ENCODE measurements at places on chromosomes 2 and 18. TPM values are rescaled to one million over a fixed set of nuclear protein-coding genes. Genes with fewer than 3 reads are reported as not detected.

The POMC gene
- 1.5 TPM for total RNA-seq

The TGFA gene
- 6.8 TPM for total RNA-seq

The DLX1 gene
- total RNA-seq, result 10.0 TPM

The DCDC2C gene
- total RNA-seq, result not detected

The ZC3H6 gene
- 5.5 TPM for total RNA-seq

The TBR1 gene
- not detected for total RNA-seq

The AKAIN1 gene
- total RNA-seq, result 1.1 TPM

The MOGAT1 gene
- total RNA-seq, result 0.45 TPM

The NT5C1B gene
- total RNA-seq, result not detected

The ELAC1 gene
- total RNA-seq, result 13.9 TPM

The POTEC gene
- not detected for total RNA-seq

The TM4SF20 gene
- 6.9 TPM for total RNA-seq

DNA sequence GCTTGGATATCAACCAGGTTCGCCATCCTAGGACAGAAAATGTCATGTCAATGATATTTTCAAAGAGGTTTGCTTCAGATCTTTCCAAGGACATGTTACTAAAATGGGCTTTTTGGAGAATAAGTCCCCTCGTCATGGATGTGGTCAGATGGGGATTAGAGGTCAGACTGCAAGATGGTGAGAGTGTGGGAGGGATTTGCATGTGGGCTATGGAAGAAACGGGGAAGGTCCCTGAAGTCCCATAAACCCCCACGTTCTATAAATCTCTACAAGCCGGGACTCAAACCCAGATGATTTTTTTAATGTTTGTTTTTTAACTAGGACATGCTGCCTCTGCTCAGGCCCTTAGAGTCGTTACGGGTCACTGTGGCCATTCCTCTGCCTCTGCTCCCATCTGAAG, 37.7 kb upstream of the IGFBP5 start:
- DNase-seq, result no peak

DNA sequence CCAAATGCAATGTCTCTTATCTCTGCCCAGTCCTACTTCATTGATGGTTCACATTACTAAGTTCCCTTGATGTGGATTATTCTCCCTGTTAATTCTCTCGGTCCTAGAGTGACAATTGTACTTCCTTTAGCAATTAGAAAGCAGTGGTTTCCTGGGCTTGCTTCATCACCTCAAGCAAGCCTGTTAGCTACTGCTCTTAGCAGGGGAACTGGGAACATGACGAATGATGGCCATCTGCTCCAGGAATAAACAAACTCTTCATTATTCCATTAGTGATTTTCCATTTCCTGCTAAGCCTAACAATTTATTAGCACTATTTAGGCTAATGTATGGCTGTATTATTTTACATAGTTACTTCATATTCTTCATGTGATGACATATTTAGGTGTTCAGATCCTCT, 331.8 kb downstream of the MTX2 start:
- no peak for DNase-seq

GRCh38 chr2:19870792-19871191, 31.0 kb downstream of the TTC32 start:
- DNase-seq, result no peak

GRCh38 chr2:153786016-153786415, 85.7 kb upstream of the GALNT13 start:
- DNase-seq, result no peak

DNA sequence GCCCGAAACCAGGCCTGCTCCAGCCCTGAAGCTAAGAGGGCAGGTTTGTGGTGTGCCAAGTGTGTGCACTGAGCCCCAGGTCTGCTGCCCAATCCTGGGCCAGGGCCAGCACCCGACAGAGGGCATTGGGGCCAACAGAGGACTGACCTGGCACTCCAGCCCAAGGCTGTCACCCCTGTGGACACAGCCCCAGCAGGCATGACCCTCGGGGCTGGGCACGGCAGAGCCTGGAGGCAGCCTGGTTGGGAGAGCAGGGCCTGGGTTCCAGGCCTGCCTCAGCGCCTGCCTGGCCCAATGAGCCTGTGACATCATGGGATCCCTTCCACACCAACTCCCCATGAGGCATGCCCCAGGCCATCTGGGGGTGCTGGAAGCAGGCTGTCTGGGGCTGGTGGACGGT, 10.8 kb upstream of the SNED1 start:
- no peak for DNase-seq

DNA sequence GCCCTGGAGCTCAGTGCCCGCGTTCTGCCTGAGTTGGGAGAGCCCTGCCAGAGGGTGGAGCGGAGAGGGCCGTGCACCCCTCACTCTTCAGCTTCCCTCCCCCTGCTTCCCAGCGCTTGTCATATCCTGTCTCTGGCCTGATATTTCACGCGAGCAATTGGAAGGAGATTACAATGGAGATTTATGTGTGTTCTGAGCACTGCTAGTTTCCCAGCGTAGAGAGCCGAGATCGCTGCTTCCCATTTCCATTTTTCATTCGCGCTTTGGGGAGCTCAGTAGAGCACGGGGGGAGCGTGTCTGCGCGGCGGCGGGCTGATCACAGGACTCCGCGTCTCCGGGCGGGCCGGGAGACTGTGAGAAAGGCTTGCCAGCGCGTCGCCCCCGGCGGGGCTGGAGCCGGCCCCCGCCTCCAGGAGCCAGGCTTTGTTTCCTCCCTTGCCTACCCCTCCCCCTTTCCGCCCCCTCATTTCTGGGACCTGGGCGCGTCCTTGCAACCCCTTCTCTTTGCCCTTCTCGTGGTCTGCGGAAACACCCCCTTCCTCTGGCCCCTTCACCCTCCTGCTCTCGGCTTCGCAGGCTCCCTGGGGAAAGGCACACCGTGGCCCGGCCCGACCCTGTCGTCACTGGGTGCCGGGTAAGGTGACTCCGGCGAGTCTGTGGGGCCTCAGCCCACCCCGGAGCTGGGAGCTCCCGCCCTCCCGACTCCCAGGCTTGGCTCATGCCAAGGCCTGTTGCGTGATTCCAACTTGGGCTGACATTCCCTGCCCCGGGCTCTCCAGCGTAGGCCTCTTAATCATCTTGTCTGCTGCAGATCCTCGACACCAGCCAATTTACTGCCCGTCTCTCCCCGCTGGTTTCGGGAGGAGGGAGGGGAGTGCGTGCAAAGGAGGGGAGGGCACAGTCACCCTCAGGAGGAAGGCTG, 5.8 kb downstream of the DLX2 start:
- DNase-seq, result peak; percentile 72

GRCh38 chr2:46471-47345, at the start of gene FAM110C:
Gene FAM110C, minus strand, starts transcription at chr2:46505. Its CDS starts 120 bp downstream, at chr2:46385.
- DNase-seq, result peak; percentile 72

DNA sequence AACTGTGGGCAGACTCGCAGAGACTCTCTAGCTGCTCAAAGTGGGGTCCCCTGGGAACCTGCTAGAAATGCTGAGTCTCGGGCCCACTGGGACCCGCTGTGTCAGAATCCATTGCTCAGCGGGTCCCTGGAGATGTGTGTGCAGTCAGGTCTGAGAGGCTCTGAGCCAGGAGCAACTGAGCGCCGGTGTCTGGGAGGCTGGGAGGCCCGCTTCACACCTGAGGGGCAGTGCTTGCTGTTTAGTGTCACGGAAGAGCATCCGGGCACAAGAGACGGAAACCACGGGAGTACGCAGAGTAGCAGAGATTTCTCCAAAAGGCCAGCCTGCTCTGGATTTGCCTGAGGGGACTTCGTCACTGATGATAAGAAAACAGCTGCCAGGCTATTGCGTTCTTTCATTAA, 70.1 kb downstream of the EDAR start:
- no peak for DNase-seq

DNA sequence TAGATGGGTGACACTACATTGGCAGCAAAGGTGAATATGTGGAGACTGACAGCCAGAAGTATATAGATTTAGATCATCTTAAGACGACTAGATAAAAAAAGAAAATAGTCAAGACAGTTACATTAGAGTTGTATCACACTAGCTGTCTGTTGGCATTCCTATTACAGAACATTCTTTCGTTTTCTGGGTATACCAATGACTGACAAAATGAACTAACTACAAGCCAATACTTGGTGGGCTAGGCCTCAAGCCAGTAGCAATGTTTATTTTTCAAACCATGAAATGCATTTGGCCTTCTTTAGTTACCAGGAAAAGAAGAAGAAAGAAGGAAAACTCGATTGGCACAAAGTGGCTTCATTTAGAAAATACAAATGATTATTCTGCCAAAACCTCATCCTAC, 944.9 kb upstream of the ZEB2 start:
- DNase-seq, result no peak

- no peak for DNase-seq
These were observed 28.1 kb downstream of the GAREM1 start for GRCh38 chr18:32442575-32442974.

- no peak for DNase-seq
These were observed 107.6 kb upstream of the RGPD4 start for GRCh38 chr2:107719141-107719540.

- no peak for DNase-seq
These were observed 356.2 kb downstream of the ZNF521 start for GRCh38 chr18:24995755-24996154.

DNA sequence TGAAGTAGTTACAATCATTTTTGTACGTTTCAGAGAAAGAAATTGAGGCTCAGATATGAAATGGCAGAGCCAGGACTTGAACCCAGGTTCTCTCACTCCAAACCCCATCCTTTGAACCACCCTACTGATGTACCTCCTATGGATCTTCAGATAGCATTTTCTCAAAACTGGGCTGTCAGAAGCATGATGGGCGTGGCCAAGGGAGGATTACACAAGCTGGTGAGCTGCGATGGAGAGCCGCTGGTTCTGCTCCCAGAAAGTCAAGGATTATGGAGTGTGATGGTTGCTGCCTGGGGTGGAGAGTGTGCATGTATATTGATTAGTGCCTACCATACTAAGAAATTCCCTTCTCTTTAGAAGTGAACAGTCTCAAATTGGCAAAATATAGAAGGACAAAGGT, 47.0 kb upstream of the PPP1CB start:
- DNase-seq, result no peak

DNA sequence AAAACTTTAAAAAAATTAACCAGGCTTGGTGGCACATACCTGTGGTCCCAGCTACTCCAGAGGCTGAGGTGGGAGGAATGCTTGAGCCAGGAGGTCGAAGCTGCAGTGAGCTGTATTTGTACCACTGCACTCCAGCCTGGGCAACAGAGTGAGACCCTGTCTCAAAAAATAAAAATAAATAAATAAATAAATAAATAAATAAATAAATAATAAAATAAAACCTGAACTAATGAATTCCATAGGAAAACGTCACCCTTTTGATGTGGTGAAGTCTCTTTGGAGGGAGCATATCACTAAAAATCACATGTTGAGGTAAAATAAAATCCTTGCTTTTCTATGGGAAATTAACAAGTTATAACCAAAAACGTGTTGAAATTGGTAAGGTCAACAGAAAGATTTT, 29.6 kb upstream of the ITGAV start:
- DNase-seq, result no peak

DNA sequence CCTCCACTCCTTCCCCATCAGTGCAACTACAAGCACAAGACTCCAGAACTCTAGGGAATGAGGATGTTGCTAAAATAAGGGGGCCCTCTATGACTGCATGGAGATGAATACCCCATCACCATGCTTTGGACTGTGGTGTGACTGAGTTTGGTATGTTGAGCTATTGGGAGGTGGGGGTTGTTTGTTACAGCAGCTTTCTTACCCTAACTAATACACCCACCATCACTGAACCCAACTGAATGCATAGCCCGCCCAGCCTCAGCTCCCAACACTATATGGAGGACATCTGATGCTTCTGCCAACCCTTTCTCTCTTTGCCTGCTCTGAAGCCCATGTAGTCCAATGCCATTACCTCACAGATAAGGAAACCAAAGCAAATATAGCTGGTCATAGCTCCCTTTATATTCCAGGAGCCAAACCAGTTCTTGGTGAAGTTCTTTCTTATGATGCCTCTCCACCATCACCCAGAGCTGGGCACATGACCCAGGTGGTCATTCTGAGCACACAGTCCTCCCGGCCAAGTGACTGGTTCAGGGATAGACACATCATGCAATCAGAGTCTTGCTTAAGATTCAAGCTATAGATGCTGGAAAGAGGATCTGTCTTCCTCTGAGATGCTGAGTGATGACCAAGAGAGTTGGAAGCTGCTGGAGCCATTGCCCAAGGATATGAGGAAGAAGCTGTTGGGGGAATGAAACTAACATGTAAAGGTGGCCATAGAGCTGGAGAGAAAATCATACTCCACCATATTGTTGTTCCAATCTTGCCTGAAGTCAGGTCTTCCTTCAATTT, 155.6 kb upstream of the HAAO start:
- no peak for DNase-seq

- no peak for DNase-seq
These were observed 125.1 kb downstream of the COPS8 start for GRCh38 chr2:237210763-237211162.

- DNase-seq, result no peak
These were observed 39.5 kb upstream of the TFPI start for GRCh38 chr2:187593697-187594096.

GRCh38 chr2:160715428-160715827, 221.8 kb upstream of the RBMS1 start:
- no peak for DNase-seq

DNA sequence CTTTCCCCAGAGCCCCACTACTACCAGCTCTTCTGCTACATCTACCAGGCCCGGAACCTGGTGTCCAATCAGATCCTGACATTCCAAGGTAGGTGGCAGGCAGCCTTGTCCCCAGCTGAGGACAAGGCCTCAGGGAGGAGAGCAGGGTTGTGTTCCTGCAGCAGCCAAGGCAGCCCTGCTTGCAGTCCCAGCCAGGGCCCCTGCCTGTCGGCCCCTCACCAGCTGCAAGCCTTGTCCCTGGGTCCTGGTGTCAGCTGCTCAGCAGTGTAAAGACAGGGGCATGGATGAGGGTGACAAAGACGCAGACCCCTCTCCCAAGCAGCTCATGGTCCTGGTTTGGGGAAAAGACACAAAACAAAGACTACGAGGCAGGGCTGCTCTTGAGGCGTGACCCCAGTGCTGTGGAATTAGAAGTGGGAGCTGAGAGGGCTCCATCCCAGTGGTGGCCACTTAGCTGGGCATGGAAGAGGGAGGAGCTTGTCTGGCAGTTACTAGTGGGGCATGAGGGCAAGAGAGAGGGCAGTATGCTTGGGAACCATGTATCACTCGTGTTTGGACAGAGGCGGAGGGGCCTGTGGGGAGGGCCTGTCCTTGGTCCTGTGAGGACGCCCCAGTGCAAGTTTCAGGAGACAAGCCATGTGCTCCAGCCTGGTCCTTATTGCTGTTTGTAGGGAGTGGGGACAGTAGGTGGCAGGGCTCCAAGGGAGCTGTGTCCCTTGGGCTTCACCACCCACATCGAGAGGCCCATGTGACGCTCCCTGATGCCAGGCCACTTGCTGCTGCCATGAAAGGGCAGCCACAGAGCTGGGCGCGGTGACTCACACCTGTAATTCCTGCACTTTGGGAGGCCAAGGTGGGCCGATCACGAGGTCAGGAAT, 47.5 kb downstream of the LMAN2L start:
- no peak for DNase-seq

DNA sequence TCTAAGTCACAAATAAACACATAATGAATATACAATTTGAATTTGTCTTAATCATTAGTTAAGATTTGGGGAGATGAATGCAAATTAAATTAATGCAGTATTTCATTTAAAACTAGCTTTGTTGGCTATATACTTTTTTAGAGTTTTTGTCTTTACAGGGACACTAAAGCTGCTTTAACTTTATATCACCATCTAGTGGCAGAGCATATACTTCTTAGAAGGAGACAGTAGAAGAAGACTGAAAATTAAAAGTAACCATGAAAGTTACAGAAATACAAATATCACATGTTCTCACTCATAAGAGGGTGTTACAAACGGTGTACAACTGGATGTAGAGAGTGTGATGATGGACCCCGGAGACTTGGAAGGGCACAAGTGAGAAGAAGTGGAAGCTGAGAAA, 268.3 kb upstream of the NETO1 start:
- no peak for DNase-seq

Data from type B pancreatic cell (in vitro differentiated cells).